ENCODE measurements at places on chromosomes 16 and 17.

GRCh38 chr17:38725066-38725465 lies 5.1 kb upstream of the CISD3 start:
- DNase-seq, result no peak

GRCh38 chr16:68427649-68428303 lies 20.5 kb downstream of the SMPD3 start:
- no peak for DNase-seq

- no peak for DNase-seq
Measured at GRCh38 chr17:74959826-74960515, 12.6 kb downstream of the HID1 start.

DNA sequence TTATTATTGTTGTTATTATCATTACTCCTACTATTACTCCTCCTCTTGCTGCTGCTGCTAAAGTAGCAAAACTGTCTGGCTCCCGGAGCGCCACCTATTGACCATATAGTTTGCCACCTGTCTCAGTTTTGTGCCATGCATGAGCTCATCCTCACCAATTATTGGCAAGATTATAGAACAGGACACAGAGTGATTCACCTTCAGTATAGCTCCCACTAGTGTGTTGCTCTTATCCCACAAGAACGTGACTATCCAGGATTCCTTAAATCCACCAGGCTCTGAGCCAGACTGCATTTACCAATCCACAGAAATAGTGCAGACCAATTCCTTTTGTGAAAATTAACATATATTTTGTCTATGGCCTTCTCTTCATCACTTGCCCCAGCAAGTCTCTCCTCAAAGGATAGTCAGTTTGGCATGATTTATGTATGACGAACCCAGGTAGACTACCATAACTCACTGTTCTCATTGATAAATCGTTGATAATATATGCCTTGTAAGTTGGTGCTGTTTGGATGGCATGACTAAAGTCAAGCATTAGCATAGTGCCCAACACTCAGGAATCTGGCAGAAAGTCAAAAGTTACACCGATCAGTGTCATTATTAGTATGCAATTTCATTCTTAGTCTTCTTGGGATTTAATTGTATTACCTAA lies 405.5 kb upstream of the HSBP1 start:
- DNase-seq, result no peak

DNA sequence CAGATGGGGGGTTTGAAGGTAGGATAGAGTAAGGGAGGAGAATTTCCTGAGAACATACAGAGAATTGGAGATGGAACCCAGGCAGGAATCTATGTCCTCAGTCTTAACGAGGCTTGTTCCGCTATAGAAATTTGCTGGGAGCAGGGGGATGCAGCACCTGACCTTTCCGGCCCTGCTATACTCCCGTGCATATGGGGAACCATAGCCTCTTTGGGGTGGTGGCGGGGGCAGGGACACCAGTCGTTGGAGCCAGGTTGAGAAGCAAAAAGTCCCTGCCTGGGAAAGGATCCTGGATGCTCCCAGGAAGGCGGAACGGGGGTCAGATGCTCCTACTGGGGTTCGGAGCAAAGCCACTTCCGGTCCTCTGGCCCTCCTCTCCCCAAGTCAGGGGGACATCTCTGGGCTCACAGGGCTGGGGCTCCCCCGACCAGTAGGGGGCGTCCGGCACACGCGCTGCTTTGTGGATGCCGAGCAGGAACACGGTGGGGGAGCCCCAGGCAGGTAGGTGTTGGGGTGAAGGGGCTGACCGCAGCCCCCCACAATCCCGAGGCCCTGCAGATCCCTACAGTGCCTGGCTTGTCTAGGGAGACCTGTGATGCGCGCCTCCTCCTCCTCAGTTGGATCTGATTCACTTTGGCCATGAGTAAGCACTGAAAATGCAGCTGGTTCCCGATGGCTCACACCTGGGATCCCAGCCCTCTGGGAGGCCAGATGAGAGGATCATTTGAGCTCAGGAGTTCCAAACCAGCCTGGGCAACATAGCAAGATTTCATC lies 15.5 kb upstream of the TFAP4 start:
- peak; percentile 78 for DNase-seq

- no peak for DNase-seq
Measured at GRCh38 chr17:63692195-63692816, 7.6 kb downstream of the LIMD2 start.

- no peak for DNase-seq
Measured at GRCh38 chr16:71784093-71784492, 24.5 kb downstream of the AP1G1 start.

DNA sequence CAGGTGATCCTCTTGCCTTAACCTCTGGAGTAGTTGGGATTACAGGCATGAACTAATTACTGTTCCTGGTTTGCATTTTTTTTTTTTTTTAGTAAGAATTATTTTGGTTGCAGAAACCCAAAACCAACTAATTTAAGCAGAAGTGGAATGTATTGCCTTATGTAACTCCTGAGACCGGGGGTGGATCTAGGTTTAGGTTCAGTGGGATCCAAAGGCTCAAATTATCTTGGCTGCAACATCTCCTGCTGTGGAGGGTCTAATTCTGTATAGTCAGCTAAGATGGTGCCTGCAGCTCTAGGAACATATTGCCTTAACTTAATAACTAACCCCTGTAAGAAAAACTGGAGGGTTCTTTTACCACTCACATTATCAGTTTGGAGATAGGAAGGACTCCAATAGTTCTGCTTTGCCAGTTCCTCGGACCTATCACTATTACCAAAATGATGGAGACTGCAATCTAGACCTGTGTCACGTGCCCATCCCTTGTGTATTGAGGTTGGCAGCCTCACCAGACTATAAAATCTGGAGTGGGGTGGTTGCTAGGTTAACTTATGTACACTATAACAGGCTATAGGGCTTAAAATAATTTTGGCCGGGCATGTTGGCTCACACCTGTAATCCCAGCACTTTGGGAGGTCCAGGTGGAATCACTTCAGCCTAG lies 8.5 kb downstream of the SNTB2 start:
- no peak for DNase-seq

GRCh38 chr17:50026046-50026675 lies 29.7 kb upstream of the ITGA3 start:
- DNase-seq, result no peak

DNA sequence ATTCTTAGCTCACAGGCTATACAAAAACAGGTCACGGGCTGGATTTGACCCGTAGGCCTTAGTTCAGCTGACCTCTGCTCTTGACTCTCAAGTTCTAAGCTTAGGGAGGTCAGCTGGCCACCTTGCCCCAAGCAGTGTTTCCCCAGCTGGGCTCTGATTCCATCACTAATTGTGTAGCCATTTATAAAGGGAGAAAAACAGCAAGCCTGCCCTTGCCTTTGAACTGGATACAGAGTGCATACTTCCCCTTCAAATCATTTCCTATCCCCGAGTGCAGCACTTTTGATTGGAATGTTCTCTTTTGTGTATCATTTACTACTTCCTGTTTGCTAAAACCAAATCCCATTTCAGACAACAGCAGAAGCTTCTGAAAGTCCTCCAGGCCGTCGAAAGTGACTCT lies 153.6 kb downstream of the KATNIP start:
- DNase-seq, result no peak

GRCh38 chr16:74079232-74079586 lies 217.4 kb upstream of the PSMD7 start:
- DNase-seq, result no peak

DNA sequence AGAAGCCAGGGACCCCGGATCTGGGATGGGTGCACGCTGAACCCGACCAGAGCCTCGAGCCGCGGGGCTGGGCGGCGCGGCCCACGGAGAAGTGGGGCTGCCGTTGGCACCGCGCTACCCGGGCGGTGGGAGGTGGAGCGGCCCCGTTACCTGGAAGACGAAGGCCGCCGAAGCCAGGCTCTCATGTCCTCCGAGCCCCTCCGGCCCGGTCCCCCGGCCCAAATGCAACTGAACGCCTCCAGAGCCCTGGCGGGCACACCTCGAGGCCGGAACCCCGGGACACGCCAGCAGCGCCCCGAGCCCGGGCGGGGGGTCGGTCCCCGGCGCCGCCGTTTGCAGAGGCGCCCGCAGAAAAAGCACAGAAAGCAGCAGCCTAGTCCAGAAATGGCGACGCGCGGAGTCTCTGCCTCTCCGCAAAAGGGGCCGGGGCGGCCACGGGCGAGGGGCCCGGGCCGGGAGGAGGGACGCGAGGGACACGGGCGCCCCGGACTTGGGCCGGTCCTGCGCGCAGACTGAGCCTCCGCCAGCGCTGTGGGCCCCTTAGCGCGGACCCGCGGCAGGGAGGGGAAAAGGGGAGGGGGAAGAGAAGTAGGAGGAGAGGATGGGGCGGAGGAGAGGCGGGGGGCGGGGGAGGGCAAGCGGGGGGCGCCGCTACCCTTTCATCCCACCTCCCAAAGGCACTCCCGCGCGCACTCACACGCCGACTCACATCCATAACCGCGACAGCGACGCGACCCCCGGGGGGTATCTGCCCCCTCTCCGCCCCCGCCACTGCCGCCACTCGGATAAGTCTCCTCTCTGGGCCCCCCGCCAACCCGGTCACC lies 1.4 kb downstream of the AXIN2 start:
- no peak for DNase-seq

DNA sequence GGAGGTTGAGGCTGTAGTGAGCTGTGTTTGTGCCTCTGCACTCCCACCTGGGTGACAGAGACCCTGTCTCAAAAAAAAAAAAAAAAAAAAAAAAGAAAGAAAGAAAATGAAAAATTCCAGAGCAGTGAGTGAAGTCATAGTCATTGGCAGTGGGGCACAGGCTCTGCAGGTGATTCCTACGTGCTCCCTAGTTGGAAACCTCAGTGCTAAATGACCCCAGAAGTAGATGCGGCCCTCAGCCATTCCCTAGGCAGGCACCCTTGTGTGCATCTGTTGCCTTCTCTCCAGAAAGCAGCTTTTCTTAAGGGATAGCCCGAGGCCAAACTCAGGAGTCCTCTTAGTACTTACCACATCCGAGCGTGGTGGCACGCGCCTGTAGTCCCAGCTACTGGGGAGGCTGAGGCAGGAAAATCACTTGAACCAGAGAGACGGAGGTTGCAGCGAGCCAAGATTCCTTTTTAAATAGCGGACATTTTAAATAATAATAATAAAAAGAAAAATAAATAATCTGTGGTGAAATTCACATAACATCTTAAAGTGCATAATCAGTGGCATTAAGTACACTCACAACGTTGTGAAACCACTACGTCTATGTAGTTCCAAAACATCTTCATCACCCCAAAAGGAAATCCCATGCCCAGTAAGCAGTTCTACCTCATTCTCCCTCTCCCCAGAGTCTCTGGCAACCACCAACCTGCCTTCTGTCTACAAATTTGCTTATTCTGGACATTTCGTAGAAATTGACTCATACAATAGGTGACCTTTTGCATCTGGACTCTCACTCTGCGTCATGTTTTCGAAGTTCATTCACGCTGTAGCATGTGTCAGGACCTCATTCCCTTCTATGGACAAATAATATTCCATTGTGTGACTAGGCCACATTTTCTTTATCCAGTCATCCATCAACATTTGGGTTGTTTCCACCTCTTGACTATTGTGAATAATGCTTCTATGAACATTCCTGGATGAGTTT lies 12.5 kb upstream of the SPHK1 start:
- DNase-seq, result no peak
